CD4-positive, alpha-beta T cell (primary cell): ENCODE measurements at places on chromosomes 11 and 22.

GRCh38 chr11:113351068-113351450 lies 36.5 kb upstream of the ANKK1 start:
- DNase-seq = no peak

- no peak for DNase-seq
These were observed 58.6 kb downstream of the BRD1 start for GRCh38 chr22:49768951-49769690.

DNA sequence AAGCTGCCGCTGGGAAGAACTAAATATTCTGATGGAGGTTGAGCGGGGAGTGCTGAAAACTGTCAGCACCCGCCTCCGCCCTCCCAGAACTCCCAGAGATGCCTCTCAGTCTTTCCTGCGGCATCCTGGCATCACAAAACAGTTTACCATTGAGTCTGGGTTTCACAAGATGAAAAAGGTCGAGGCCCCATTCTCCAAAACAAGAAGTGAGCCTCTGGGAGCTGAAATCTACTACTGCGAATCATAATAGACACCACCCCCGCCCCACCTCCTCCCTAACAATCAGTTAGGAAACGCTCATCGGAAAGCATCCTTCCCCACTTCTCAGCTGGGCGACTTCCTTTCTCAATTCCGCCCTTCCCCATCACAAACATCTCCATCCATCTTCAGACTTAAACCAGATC lies 1.0 kb downstream of the SUN2 start:
- peak; percentile 64 for DNase-seq

DNA sequence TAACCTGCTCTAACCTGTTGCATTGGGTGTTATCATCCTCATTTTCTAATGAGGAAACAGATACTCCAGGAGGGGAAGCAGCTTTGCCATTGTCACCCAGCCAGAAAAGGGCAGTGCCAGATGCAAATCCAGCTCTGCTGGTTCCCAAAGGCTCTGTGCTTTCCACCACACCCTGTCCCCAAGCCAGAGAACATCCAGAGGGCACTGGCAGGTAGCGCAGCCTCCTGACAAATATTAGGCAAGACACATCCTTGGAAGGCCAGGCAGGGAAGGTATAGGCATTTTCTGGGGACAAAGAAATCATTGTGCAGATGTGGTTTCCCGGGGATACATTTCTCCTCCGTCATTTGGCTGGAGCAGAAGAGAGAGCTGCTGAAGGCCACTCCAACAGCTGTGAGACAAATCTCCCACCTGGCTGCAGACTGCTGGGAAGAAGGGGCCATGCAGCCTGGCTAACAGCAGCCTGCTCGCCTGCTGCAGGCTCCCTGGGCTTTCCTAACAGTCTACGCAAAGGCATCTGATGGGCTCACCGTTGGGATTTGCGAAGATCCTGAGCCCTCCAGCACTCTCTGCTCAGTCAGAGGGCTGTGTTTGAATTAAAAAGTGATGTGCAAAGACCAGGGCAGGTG lies 93.9 kb upstream of the PITPNB start:
- DNase-seq = no peak

DNA sequence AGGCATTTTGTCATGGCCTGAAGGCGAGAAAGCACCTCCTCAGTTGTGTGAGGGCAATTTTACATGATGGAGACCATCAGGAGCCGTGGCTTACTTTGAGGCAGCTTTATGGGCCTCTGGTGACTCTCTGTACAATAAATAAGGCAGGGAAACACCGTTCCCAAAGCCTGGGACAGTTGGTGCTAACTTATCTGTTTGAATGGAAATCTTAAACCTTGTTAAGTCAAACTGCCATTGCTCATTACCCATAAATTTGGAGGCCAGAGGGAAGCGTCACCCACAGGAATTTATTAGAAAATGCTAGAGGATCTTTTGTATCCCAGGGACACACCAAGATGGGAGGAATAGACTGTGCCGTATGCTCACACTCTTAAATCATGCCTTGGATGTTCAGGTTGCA lies 1156.9 kb downstream of the BRD1 start:
- no peak for DNase-seq

- peak; percentile 53 for DNase-seq
These were observed 63.4 kb downstream of the FLI1 start for GRCh38 chr11:128757235-128757711.

- no peak for DNase-seq
These were observed 10.7 kb upstream of the GSTP1 start for GRCh38 chr11:67572747-67573419.

GRCh38 chr11:108790501-108791299 lies 125.8 kb downstream of the DDX10 start:
- DNase-seq = no peak
